NCI-H774 (cell line): ENCODE measurements at places on chromosomes 6 and 20.

GRCh38 chr6:168884050-168884645 is 369.5 kb downstream of the THBS2 start:
- no peak for DNase-seq

- no peak for DNase-seq
Measured at GRCh38 chr20:17642404-17643269, 39.4 kb downstream of the RRBP1 start.

DNA sequence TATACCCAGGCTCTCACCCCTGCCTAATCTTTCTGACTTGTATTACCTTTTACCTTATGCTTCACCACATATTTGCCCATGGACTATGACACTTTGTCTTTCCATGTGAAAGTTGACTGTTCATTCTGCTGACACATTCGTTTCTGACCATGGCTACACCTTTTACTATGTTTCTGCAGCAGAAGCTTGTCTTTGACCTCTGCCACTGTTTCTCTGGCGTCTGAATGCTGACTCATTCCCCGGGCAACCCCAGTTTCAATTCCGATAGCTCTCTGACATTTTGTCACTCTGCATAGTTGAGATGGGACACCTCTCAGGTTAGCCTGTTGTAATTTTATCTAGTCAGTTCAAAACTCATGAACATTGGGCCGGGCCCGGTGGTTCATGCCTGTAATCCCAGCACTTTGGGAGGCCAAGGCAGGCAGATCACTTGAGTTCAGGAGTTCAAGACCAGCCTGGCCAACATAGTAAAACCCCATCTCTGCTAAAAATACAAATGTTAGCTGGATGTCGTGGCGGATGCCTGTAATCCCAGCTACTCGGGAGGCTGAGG is 50.7 kb downstream of the SLC26A8 start:
- no peak for DNase-seq

DNA sequence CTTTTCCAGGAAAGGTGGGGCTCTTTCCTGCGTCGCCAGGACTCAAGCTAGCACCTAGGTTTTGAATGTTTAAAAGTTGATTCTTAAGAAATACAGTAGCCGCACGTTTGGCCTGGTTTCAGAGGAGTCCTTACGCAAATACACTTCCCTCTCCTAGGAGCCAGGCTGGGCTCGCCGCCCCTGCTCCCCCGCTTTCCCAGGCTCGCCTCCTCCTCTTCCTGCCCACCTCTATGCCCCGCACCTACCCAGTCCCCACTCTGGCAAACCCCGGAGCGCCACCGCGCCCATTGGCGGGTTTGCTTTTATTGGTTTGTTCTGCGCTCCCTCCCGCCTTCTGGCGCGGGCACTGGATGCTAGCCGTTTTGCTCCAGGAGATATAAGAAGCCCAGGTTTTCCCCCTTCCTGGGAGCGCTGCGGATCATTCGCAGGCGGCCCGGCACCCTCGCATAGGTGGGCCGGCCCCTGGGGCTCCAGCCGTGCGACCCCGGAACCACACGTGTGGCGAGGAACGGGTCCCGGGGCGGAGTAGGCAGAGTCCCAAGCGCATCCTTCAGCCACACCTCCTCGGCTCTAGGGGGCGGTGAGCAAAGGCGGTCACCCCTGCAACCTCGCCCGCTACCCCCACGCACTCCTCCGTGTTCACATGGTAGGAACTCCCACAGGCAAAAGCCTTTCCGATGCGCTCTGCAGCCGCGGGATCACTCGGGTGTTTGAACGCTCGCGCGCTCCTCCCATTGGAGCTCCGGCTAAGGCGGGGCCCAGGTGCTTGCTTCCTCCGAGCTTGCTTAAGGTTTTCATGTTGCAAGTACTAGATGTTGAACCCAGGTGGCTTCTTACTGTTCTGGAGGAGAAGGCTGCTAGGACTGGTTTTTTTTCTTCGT is 119.0 kb downstream of the RTN4IP1 start:
- DNase-seq, result peak; percentile 68

DNA sequence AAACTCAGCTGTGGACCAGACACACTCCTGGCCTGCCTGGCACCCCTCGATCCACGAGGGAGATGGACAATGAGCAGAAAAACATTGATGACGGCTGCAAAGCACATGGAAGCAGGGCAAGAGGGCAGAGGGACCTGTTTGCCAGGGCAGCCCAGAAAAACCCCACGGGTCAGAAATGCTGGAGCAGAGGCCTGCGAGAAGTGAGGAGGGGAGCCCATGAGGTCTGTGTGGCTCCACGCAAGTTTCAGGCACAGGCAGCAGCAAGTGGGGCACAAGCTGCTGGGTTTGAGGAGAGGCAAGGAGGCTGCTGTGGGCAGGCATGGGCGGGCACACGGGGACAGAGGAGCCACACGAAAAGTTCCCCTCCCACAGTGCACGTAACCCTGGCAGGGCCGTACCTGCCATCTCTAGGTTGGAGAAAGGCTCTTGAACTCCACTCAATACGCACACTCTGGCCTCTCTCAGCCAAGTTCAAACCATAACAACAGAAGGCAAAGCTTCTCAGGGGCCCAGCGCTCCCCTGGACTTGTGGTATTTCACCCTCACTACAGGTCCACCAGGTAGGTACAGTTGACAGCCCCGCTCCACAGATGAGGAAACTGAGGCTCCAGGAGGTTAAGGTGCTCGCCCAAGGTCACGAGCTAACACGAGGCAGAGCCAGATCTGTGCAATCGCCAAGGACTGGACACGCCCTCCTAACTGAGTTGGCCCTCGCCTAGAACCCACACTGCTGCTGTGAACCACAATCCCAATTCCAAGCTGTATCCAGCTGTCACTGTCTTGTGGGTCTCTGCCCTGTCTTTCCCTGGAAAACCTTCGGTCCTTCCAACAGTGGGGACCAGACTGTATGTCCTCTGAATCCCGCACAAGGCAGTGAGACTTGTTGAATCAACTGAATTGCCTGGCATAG is 108.2 kb downstream of the NOL4L start:
- no peak for DNase-seq

GRCh38 chr20:22986601-22987000 is 48.5 kb upstream of the SSTR4 start:
- no peak for DNase-seq

DNA sequence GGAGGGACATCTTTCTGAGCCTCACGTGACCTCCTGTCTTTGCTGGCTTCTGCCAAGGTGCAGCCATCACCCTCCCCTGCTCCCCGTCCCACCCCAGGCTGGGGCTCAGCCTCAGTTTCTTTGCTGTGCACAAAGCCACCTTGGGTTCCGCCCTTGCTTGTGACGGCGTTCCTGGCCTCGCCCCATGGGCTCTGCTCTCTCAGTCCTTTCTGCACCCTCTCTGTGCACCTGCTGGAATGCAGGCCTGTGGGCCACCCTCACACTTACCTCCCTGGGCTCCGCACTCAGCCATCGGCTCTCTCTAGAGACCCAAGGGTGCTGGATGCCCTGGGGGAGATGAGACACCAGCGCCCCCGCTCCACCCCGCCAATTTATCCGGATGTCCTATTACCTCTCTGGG is 28.3 kb downstream of the BANF2 start:
- no peak for DNase-seq
